ENCODE measurements at places on chromosomes 4 and X.

DNA sequence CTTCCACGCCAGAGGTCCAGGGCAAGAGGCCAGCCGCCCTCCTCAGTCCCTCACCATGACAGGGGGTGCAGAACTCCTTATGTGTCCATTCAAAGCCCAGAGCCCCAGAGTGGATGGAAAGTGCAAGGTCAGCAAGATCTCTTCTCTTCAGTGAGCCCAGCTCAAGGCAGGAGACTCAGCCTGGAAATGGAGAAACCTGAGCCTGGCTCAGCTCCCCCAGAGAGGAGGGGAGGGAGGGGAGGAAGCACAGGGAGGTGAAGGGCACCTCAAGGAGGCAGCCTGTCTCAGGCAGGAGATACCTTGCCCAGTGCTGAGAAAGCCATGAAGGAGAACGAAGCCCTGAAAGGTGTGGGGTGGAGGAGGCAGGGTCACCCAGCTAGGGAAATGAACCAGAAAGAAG lies 121.8 kb upstream of the PJA1 start:
- DNase-seq: no peak

DNA sequence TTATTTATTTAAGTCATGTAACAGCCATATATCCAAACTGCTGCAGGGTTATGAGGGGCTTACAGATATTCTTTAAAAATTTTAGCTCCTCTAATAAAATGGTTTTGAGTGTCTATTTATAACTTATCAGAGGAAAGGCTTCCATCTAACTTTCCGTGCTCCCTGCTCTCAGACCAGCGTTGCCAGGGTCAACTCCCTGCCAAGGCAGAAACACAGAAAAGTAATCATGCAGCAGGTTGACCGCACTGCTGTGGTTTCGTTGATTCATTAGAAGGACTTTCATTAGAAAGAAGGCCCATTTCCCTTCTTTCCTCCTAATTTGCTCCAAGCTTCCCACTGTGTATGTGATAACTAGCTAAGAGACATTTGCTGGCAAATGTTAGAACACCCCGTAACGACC lies 33.9 kb downstream of the BCLAF3 start:
- no peak for DNase-seq

- no peak for DNase-seq
Measured at GRCh38 chr4:110635163-110635865, 12.4 kb upstream of the PITX2 start.

GRCh38 chr4:4428966-4429875 lies 42.3 kb downstream of the NSG1 start:
- no peak for DNase-seq

DNA sequence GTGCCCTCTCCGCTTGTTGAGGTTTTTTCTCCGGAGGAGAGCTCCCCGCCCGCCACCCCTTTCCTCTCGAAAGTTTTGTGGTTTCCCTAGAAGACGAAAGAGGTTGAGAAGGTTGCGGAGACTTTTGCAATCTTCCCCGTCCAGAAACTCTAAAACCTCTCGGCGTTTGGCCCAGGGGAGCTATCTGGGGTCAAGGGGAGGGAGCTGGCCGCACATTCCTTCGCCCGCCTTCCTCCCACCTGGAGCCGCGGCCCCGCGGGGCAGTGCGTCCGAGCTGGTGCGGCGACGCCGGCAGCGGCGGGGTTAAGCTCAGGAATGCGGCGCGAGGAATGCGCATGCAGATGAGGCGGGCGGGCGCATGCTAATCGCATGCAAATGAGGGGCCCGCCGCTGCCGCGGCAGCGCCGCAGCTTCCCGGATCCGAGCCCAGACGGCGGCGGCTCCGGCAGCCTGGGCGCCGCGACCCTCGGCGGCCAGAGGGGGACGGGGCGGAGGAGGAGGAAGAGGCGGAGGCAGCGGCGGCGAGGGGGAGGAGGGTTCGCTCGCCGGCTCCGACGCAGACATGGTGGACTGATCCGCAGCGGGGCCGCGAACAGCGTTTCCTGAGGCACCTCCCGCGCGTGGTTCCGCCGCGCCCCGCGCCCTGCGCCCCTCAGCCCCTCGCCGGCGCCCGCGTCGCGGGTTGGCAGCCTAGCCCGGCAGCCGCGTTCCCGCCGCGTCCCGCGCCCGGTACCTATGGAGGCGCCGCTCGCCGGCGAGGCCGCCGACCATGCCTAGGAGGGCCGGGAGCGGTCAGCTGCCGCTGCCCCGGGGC lies at the start of gene WWC2:
Gene WWC2 (plus strand): TSS at position 535 of the 814 bp plus-strand sequence. CDS start 235 bp downstream, at position 770.
- DNase-seq: peak; percentile 95

DNA sequence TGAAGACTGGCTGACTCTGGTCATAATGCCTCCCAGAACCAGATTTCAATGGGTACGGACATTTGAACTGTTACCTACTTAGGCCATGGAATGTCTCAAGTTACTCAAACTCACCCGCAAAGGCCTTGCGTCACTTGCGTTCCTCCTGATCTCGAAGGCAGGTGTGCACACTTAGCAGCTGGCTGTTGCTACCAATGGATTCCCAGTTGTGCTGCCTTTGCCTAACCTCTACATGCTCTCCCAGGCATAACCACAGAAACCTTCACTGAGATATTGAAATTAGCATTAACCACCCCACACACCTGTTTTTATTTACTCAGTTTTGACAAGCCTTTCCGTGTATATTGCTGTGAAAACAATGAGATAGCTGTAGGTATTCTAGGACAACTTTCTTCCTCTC lies 2.8 kb downstream of the ERVMER34-1 start:
- no peak for DNase-seq

- DNase-seq: no peak
Measured at GRCh38 chrX:21730026-21730425, 27.9 kb downstream of the SMPX start.

DNA sequence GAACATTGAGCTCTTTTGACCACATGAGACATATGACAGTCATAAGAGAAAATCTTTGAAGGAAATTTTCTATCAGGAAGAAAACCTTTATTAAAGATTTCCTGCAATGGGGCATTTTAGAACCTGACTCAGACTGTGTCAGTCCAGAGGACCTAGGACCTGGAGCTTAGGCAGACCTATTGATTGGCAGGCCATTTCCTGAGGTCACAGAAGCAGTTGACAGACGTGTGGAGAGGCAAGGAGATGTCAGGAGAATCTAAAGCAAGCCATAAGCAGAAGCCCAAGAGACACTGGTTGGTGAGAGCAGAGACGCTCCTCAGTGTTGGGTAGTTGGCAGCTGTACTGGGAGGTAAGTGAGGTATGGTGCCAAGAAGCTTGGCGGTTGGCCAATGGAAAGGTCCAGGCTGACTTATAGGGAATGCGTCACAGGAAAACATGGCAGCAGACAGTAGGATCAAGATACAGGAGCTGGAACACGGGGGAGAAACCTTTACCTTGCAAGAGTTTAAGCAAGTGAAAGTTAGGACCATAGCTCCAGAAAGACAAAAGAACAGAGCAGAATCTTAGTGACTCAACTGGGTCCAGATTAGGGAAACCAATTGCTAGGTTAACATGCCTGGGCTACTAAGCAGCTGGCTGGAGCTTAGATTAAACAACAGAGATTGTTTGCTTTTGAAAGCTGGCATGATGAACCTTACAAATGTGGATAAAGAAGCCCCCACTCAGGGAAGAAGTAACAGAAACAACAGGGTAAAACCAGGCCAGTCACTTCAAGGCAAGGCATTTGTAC lies 18.6 kb downstream of the PALLD start:
- DNase-seq: peak; percentile 33

- DNase-seq: no peak
Measured at GRCh38 chrX:79477691-79478090, 110.6 kb upstream of the ITM2A start.

DNA sequence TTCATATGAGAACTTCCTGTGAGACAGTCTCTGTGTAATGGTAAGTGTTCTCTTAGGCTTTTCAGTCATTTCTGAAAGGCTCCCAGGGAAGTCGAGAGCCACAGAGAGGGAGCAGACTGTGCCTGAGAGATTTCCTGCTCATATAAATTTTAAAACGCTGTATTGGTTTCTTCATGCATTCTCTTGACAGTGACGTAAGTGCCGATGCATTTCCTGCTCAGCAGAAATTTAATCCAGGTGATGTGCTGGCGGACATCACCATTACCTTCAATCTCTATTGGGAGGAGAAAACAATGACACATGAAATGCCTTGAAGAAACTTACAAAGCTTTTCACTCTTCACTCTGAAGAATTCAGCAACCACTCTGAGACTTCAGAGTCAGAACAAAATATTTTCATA lies 383.6 kb downstream of the BMPR1B start:
- DNase-seq: no peak

GRCh38 chr4:20839957-20840356 lies 139.7 kb downstream of the PACRGL start:
- DNase-seq: peak; percentile 92

DNA sequence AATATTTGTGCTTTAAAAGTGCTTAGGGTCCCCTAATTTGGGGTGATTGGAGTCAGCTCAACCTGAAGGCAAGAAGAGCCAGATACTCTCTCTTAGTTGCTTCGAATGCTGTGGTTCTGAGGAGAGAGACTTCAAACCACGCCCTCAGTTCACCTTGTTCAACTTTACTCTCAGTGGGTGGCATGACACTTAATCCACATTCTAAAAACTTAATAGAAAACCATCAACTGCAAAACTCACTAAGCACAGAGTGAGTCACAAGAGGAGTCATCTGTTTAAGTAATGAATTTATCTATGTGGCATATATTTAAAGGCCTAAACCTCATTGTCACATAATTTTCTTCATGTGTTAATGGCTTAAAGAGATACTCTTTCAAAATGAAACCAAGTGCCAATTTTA lies 99.5 kb upstream of the SLC4A4 start:
- no peak for DNase-seq

GRCh38 chrX:45602151-45602550 lies 401.5 kb upstream of the DIPK2B start:
- peak; percentile 24 for DNase-seq

- DNase-seq: no peak
Measured at GRCh38 chrX:130120321-130120731, 10.0 kb upstream of the ELF4 start.

- peak; percentile 28 for DNase-seq
Measured at GRCh38 chrX:141405486-141405852, 163.2 kb upstream of the SPANXC start.

DNA sequence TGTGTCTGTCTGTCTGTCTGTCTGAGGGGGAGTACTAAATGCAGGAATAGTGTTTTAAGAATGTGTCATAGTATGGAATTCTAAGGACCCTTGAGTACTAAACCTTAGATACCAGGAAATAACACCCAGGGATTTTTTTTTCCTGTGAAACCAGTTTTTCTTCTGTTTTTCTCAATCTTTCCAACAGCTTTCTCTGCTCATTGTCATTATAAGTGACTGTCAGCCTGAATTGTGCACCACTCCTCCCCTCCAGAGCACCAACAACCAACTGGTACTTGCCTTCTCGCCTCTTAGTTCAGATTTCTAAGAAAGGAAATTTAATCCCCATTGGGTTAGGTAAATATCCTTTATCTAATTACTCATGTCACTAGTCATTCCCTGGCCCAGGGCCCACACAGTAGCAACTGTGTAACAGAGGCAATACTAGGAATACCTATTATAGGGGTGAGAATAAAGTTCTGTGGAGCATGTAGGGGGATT lies 320.6 kb downstream of the ADGRL3 start:
- peak; percentile 56 for DNase-seq

GRCh38 chr4:178481564-178481963 lies 1039.3 kb upstream of the AGA start:
- DNase-seq: no peak

GRCh38 chr4:165873298-165874071 lies 448 bp downstream of the TLL1 start:
- DNase-seq: peak; percentile 41

- DNase-seq: no peak
Measured at GRCh38 chrX:41087201-41087600, 2.0 kb downstream of the USP9X start.

- DNase-seq: no peak
Measured at GRCh38 chr4:71232846-71233245, 106.0 kb upstream of the SLC4A4 start.

GRCh38 chr4:86895692-86896488 lies 3.7 kb upstream of the C4orf36 start:
- peak; percentile 84 for DNase-seq

- no peak for DNase-seq
Measured at GRCh38 chr4:105433421-105433820, 40.4 kb downstream of the PPA2 start.

- DNase-seq: no peak
Measured at GRCh38 chrX:79065696-79066095, 78.8 kb upstream of the GPR174 start.

GRCh38 chrX:11770320-11770719 lies 12.3 kb downstream of the MSL3 start:
- peak; percentile 70 for DNase-seq

GRCh38 chrX:23857363-23857762 lies 50.4 kb downstream of the APOO start:
- DNase-seq: no peak

- no peak for DNase-seq
Measured at GRCh38 chrX:85501349-85501748, 121.9 kb upstream of the POF1B start.

DNA sequence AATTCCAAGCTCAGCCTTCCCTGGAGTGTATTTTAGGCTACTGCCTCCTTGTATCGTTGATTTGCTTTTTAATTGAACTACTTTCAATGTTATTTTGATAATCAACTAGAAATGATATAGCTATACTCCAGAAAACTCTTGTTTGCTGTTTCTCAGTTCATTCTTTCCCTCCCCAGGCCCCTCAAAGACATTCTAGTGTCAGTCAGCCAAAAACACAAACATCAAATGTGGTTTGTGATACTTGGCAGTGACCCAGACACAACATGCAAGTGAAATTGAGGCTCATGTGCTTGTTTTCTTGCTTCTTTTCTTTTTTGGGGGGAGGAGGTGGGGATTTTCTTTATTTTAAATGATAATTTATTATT lies 7.6 kb downstream of the FAT4 start:
- peak; percentile 69 for DNase-seq

DNA sequence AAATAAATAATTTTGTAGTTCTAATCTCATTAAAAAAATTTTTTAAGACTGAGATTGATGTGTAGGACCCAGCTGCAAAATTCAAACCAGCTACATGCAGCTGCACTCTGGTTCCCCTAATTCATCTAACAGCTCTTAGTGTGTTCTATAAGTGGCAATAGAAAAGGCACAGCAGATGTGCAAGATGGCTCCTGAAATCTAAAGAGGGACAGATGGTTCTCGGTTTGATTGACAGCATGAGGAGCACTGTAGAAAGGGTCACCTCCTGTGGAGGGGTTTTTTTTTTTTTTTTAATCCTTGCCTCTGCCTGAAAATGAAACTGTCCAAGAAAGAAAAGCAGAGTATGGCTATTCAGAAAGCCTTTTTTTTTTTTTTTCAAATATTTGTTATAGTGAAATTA lies 16.9 kb upstream of the OCIAD1 start:
- DNase-seq: no peak

DNA sequence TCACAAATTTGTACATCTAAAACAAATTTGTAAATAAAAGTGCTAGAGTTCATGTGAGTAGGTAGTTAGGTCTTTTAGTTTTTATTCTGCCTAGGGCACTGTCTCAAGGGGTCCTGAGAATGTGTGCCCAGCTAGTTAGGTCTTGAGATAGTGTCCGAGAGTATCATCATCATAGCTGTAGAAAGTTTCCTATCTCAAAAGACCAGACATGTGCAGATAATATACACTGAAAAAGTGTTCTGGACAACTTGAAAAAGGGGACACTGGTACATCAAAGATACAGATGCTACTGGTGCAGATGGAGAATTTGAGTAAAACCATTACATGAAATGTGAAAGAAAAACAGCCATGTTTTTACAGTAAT lies 1.8 kb upstream of the ZCCHC4 start:
- no peak for DNase-seq

- DNase-seq: no peak
Measured at GRCh38 chr4:26621366-26621765, 37.5 kb downstream of the TBC1D19 start.

- DNase-seq: no peak
Measured at GRCh38 chr4:117515921-117516320, 430.5 kb upstream of the TRAM1L1 start.

- no peak for DNase-seq
Measured at GRCh38 chrX:116417214-116417613, 19.2 kb upstream of the SLC6A14 start.

Measured in fibroblast of pulmonary artery (primary cell).